Activated gamma-delta T cell treated with Interleukin-2 at 50 U/mL for 16 hours (primary cell): ENCODE measurements at places on chromosomes 5 and 9.
A peak's percentile ranks its signal among the peaks of the same experiment; 100 is the strongest.

DNA sequence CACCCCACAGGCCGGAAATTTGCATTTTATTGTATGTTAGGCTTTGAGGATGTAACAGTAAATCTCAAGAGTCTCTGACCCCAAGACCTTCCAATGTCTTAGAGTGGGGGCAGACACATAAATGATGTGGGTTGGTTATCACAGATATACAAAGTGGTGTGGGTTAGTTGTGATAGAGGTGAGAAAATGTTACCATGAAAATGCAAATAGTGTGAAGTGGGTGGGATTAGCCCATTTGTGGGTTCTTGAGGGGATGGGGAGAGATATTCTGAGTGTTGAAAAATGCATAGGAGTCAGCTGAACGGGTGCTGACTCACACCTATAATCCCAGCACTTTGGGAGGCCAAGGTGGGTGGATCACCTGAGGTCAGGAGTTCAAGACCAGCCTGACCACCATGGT is 7.9 kb upstream of the RNF145 start:
- no peak for DNase-seq

GRCh38 chr5:91072881-91073280 is 310.2 kb downstream of the ARRDC3 start:
- DNase-seq = no peak

DNA sequence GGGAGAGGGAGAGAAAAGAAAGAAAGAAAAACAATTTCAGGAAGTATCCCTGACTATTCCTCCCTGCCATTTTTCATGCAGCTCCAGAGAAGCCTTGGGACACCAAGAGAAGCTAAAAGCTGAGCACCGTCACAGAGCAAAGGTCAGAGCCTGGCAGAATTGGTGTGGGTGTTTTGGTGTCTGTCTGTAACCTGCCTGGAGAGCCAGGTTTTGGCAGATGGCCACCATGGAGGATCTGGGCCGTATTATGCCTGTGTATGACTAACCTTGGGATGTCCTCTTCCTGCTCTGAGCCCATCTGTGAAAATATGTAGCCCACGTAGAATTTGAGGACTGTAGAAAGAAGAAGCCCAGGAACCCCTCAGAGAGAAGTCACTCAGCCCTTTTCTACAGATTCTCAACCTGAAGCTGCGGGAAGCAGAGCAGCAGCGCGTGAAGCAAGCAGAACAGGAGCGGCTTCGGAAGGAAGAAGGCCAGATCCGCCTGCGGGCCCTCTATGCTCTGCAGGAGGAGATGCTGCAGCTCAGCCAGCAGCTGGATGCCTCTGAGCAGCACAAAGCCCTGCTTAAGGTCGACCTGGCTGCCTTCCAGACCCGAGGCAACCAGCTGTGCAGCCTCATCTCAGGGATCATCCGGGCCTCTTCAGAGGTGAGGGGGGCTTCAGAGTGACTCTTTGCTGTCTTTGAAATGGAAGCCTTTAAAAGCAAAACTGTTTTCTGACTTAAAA is 18.8 kb downstream of the GLE1 start:
- DNase-seq = peak; percentile 18

DNA sequence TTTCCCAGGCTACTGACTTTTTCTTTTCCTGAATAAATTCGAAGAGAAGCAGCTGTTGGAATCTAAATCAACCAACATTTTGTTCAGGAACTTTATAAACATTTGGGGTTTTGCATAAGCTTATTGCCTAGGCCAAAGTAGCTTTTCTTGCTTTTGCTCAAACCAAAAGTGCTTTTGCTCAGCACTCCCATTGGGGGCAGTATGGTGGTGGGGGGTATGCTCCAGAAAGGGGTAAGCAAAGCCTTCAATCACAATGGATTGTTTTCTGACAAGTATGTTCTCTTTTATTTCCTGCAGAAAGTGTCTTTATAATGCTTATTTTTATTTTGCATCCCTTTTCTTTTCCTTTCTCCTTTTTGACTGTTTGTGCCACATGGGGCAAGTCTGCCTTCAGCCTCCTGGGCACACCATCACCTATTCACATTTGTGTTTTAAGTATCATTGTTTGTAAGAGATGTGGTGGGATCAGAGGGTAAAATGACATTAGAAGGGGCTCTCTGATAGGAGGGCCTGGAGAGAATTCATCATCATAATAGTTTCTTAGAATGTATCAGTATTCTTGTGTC is 86.0 kb downstream of the PRDM6 start:
- no peak for DNase-seq

DNA sequence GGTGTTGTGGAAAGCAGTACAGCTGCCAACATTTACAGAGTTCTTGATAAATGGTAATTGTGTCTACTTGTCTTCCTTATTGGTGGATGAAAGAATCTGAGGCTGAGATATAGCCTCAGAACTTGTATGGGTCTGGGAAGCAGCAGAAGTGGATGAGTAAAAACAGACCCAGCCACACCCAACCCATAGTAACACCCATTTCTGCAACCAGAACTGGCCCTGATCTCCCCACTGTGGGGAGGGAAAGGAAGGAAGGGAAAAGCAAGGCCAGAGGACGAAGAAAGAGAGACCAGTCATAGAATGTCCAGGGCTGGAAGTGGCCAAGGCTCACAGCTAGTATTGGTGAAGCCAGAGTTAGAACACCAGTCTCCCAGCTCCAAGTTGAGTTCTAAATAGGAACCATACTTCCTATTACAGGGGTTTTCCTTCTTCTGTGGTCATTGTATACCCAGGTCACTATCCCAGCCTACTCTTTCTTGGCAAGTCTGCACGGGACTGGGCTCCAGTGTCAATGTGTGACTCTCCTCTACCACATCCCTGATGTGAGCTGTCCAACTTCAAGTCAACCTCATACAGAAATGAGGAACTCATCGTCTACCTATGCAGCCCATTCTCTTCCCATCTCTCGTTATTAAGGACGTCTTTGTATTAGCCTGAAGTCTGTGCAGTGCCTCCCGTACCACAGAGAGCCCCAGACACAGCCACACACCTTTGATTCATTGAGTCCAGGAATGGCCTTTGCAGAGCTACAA is 35.9 kb downstream of the ITK start:
- DNase-seq = no peak

GRCh38 chr5:58855851-58856739 is 273.2 kb downstream of the RAB3C start:
- DNase-seq = no peak

- DNase-seq = no peak
These were observed 13.6 kb upstream of the PALM2AKAP2 start for GRCh38 chr9:109766351-109766750.

DNA sequence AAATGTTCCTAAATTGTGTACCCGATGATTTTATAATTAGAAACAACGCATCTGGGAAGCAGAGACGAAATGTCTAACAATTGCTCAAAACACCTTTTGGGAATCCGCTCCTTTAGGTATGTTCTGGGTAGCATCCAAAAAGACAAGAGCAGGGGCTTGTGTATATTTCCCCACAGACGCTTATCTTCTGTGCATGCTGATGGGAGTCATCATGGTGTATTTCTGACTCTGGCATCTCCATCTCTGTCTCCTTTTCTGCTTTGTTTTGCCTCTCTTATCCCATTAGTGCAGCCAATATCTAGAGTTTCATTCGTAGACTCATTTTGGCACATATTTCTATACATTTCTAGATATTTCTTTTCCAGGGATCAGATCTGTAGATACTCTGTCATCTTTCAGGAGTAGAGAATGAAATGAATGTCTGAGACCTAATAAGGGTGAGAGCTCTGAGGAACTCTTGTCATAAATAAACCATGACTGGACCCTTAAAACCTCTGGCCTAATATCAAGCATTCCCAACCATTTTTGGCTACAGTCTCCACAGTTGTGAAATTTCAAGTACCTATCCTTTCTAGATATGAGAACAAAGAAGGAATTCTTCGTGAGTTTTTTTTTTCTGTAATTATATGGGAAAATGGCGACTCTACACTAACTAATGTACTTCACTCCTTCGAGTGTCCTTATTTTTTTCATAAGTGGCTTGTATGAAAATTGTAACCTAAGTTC is 508.2 kb downstream of the ACTL7B start:
- DNase-seq = no peak

DNA sequence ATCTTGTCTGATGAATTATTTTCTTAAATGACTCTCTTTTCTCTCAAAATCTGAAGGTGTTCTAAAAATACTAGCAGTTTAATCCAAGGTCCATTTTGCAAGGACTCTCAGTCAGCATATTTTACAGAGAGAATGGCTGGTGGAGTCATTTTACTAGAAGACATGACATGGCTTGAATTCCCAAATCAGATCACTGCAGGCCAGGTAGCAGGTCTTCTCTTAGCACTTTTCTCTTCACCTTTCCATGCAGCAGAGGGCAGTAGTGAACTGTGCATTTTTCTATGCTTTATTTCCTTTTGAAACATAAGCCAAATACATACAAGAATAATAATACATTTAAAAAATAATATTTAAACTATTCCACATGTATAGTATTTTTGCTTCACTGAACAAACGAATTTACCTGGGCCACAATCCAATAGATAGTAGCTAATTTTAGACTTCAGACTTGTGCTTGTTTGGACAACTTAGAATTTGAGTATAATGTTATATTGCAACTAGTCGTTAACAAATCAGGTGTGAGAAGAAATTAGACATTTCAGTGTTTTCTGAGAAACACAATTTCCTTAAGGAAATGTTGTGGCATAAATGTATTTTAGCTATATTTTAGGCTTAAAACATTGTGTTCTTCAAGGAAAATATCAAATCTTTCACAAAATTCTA is 289.4 kb upstream of the DAB2 start:
- peak; percentile 25 for DNase-seq

- no peak for DNase-seq
These were observed 54.9 kb upstream of the GRAMD2B start for GRCh38 chr5:126368239-126368812.
